ENCODE measurements at places on chromosomes 2 and 18. TPM values are rescaled to one million over a fixed set of nuclear protein-coding genes. Genes with fewer than 3 reads are reported as not detected.
A peak's percentile ranks its signal among the peaks of the same experiment; 100 is the strongest.

- DNase-seq = no peak
Measured at GRCh38 chr2:128775217-128775913, 456.7 kb upstream of the HS6ST1 start.

SIX2 gene
- not detected for total RNA-seq

DNA sequence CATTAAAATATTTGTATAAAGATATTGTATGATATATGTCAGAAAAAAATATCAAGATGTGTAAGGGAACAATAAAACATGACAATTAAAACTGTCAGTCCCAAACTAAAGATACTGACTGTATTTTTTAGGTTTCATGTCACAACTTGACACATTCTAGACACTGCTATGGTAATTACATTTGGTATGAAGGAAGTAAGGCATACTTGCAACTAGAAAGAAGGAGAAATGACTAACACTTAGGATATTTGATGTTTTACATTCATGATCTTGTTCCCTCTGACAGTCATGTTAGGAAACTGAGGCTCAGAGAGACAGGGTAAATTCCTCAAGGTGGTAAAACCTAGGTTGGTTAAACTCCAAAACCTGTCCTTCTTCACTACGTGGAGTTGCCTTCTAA is 68.3 kb downstream of the TMEFF2 start:
- DNase-seq = no peak

DNA sequence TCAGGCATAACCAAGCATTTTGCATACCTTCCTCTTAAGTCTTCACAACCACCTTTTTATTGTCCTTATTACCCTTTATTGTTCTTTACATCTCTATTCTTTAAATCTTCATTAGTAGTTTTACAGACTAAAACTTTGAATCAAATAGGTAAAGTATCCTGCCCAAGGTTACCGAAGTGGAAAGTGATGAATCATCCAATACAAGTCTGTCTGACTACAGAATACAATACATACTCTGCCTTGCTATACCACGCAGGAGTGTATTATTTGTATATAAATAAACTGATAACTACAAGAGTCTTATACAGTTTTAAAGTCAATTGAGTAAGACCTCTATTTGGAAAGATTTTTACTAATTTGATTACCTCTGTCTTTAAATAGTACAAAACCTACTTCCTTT is 196.0 kb downstream of the ZEB2 start:
- no peak for DNase-seq

DNA sequence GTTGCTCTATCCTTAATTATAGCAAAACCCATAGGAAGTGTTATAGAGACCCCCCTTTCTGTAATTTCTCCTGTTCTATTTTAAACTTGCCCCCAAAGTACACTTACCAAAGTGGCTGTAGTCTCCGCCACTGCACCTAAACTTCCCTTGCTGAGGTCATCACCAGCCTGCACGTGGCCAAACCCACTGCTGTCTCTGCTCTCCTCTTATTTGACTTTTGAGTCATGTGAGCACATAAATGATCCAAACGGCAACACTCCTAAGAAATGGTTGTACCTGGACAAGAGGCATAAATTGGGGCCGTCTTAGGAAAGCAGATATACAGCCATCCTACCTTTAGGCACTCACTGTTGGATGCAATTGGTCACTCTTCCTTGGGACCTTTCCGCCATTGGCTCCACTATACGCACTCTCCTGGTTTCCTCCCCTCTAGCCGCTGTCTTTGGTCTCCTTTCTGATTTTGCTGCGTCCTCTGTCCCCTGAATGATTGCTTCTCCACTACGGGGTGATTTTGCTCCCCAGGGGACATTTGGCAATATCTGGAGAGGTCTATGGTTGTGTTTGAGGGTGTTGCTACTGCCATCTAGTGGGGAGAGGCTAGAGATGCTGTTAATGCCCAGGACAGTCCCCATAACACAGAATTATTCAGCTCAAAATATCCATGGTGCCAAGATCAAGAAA is 19.2 kb upstream of the IL36G start:
- peak; percentile 24 for DNase-seq

SULT1C4 gene
- not detected for total RNA-seq

SH2D6 gene
- 0.70 TPM for total RNA-seq

SLC39A6 gene
- total RNA-seq = 54.4 TPM

DNA sequence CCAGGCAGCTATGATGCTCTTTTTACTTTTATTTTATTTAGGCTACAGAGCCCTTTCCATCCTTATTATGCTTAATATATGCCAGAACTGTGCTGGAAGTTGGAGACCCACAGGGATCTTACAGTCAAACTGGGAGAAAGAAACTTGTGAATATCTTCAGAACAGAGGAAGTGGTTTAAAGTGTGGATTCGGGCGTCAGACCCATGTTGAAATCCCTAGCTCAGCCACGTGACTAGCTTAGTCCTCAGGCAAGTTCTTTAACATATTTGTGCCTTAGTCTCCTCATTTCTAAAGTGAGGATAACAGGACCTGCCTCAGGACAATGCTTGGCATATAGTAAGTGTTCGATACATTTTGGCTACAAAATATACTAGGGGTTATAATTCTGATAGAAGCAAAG is 59.1 kb downstream of the MAP3K20 start:
- no peak for DNase-seq

- DNase-seq = no peak
Measured at GRCh38 chr2:234249873-234250272, 199.4 kb downstream of the SPP2 start.

DNA sequence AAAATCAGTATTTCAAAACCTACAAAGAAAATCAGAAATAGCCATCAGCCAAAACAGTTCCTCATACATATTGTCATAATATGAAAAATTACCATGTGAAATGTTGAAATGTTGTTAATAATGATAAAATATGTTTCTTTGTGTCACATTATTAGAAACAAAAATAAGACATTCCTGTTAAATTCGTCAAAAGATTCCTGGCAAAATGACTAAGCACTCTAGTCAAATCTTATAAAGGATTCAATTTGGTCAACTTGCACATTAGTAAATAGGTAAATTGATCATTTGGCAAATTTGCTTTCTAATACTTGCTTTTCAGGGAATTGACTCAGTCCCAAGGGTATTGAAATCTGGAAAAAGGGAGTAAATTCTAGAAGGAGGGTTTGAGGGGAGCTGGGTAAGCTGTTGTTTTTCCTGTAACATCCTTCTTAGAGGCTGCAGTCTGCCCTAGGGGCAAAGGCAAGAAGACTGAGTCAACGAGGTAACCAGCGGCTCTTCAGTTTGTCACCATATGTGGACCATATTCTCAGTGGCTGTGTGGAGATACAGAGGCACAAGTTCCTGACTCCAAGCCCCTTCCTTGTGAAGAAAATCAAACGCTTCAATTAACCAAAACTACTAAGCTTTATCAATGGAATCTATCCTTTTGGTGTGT is 482.3 kb downstream of the TNS1 start:
- DNase-seq = no peak

- no peak for DNase-seq
Measured at GRCh38 chr2:66186537-66186936, 248.4 kb upstream of the MEIS1 start.

- no peak for DNase-seq
Measured at GRCh38 chr2:213238753-213239495, 45.3 kb upstream of the SPAG16 start.

DNA sequence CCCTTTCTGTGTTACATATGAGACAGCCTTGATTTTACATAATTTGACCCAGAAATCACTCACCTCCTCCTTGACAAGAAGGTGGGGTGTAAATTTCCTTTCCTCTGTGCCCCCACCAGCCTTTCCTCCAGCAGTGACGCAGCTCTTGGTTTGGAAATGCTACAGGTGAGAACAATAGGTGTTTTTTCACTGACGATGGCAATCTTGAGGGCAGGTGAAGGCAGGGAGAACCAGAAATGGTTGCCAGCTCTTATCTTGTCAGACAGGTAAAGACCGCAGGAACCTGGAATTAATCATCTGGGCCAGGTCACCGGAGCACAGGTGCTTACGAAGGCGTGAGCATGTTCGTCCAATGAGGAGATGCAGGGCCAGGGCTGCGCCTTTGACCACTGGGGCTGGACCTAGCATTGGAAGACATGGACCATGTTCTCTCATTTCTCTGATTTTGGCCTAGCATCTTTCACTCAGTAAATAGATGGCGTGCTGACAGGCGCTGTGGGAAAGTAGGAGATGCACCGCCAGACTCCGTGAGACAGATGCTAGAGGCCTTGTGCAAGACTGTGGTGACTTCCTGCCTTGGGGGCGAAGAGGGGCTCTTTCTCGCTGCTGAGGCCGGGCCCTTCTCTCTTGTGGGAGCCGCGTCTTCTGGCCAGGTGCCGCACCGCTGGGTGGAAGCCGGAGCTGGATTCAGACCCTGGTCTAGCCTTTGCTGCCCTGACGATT is 4.0 kb downstream of the CIDEA start:
- DNase-seq = no peak

- no peak for DNase-seq
Measured at GRCh38 chr2:152176113-152176714, 651 bp upstream of the STAM2 start.

- DNase-seq = no peak
Measured at GRCh38 chr2:215631696-215632095, 195.8 kb upstream of the FN1 start.

DNA sequence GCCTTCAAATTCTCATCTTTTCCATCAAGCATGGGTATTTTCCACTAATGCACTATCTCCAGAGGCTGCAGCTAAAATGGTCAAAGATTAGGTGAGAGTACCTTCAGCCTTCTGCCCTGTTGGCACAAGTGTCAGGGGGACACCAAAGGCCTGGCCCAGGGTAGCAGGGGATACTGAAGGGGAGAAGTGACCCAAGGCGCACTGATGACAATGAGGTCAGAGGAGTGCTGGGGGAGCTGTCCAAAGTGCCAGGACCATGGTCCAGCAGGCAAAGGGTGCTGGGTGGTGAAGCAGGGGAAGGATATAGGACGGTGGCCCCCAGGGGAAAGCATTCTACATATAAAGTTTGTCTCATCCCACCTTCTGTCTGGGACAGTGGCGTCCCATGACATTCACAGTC is 303.4 kb downstream of the SMAD2 start:
- DNase-seq = no peak

ACTG2 gene
- 0.26 TPM for total RNA-seq

- no peak for DNase-seq
Measured at GRCh38 chr2:36455788-36456187, 100.2 kb downstream of the CRIM1 start.

DNA sequence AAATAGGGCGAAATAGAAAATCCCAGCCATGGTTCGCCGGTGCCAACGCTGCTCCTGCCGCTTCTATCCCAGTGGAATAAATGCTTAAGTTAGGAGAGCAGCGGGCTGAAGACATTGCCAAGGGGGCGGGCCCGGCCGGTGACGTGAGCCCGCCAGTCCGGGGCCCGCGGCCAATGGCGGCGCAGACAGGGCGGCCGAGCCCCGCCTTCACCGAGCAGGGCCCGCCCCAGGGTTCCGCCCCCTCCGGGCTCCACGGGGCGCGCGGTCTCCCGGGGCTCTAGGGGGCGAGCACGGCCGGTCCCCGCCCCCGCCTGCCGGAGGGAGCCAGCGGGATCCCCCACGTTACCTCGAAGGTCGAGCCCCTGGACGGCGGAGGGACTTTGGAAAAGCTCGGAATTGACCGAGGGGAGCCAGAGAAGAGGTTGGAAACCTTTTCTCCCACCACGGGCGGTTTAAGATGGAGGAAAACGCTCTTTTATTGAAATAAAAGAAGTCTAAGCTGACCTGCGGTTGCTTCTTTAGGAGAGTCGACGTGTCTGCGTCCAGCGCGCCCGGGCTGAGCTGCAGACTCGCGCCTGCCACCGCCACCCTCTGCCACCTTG is at the start of gene EPHA4:
Gene EPHA4, minus strand, starts transcription at position 86 of the 602 bp plus-strand sequence. Its CDS starts 56 bp downstream, at position 30.
- DNase-seq = peak; percentile 83

DNA sequence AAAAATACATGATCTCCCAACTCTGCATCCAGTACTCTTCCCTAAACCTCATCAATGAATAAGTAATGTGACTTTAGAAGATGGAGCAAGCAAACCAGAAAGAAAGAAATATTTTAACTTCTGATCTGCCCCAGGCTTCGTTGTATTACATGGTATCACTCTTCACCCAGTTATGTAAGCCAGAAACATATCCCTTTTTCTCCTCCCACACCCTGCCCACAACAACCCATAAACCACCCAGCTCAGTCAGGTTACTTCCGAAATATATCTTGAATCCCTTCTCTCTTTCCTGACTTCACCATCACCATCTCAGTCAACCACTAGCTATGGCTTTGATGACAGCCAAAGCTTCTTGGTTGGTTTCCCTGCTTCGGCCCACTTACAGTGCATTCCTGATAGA is 295.8 kb upstream of the PARD3B start:
- DNase-seq = no peak

DNA sequence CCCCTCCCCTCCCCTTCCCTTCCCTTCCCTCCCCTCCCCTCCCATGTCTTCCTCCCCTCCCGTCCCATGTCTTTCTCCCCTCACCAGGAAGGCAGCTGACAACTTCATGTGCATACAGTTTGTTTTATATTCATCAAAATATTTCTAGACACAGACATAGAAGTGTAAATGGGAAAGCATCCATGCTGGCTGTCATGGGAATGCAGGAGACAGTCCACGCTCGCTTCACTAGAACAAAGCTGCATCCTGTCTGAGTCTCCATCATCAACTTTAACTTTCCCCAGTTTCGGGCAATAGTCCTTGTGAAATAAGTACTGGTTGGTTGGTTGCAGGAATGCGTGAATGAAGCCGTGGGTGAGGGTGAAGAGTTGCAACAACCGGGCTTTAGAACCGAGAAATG is 226.9 kb downstream of the DCDC2C start:
- no peak for DNase-seq

DNA sequence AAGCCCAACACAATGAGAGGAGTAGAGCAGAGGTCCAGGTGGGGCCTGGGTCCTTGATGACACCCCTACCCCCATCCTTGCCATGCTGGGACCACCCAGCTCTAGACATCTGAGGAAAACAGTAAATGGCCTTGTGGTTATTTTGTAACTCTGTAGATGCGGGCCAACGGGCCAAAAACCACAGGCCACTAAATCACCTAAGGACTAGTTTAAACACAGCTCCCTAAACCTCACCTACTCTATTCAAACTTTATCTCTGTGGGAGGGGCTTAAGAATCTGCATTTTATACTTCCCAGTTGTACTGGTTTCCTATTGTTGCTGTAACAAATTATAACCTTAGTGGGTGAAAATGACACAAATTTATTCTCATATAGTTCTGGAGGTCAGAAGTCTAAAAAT is 19.0 kb upstream of the SERTAD2 start:
- DNase-seq = no peak

- no peak for DNase-seq
Measured at GRCh38 chr2:27184115-27184514, 27.7 kb upstream of the ATRAID start.

- no peak for DNase-seq
Measured at GRCh38 chr2:77325395-77325794, 196.8 kb downstream of the LRRTM4 start.

FMNL2 gene
- total RNA-seq = 16.1 TPM

DNA sequence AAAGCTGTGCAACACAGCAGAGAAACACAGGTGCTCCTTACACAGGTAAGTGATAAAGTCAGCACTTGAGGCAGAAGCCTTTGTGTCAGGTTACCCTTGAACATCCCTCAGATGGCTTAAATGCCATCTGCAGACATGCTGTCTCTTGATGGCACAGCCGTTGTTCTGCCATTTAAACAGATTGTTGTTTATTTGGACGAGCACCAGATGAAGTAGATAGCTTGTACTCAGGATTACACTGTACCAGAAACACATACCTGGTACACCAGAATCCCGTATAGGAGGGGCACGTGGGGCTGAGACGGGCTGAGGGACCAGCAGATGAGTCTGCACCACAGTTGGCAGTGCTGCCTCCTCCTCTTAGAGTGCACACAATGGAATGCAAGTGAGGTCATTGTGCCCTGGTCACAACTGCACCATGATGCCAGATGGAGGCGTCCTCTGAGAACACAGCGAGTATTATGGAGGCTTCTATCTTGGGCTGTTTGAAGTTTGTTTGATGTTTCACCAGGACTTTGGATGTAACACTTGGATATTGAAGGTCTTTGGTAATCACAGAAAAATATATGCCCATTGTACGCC is 143.0 kb downstream of the TANC1 start:
- DNase-seq = no peak
